ENCODE measurements at places on chromosomes 2 and 18.

DNA sequence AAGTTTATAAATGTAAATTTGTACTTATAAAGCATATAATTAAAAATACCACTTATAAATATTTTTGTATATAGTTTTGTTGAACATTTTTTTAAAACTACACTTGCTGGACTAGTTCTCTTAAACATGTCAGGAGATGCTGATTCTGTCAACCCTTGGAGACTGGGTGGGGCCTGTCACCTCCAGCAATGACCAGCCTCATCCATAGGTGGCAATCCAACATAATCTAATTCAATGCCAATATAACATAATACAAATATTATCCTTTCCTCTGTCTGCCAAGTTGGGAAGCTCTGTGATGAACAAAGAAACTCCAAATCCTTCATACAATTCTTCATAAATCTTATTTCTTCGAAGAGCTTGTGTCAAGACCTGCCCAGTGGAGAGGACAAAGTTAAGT lies 140.4 kb downstream of the RBMS1 start:
- DNase-seq, result no peak

DNA sequence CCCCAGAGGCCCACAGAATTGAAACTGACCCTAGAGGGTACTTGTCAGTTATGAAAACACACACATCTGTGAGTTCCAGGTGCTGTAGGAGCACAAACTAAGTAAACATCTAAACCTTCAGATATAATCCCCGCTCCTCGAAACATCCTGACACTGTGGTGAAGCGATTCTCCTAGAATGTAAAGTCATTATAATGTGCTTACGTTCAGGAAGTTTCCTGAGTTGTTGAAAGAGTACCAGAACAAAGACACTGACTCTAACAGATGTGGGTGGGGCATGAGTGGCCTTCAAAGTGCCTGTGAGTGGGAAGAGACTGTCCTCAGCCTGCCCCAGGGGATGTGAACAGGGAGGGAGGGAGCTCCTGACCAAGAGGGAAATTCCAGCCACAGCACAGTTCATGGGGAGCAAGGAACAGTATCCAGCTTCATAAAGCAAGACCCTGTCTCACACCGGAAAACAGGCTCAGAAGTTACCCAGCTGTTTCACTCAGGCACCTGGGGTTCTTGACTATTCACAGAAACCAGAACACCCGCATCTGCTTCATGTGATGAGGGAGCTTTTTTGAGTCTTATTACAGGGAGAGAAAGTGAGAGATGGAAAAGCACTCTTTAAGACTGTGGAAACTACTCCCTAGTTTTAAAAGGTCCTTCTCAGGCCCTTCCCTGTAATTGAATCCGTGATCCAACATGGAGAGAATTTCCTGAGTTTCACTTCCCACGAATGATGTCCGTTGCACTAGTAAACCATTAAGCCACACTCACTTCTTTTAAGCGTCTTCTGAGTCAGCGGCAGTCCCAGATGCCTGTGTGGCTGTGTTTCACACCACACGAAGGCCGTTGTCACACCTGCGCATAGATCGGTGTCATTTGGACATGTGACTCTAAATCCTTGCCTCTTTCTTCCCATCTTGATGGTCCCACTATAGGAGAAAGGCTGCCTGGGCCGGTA lies 88.6 kb upstream of the EML6 start:
- DNase-seq, result peak; percentile 67

DNA sequence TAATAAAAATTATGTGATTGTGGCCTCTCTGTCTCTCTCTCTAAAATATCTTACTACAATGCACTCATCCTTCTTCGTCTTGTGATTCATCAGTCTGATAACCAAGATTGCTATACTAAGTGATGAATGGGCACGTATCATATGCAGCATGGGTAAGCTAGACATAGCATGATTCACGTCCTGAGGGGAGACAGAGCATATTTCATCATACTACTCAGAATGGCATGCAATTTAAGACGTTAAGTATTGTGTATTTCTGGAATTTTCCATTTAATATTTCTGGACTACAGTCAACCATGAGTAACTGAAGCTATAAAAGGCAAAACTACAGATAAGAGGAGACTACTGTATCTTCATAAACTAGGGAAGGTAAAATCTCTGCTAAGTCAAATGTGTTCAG lies 97.0 kb upstream of the CD226 start:
- peak; percentile 36 for DNase-seq

- peak; percentile 81 for DNase-seq
Observed at GRCh38 chr18:58321986-58322385, 278.0 kb downstream of the NEDD4L start.

GRCh38 chr2:62369541-62370202 lies 136.3 kb downstream of the TMEM17 start:
- DNase-seq, result no peak

DNA sequence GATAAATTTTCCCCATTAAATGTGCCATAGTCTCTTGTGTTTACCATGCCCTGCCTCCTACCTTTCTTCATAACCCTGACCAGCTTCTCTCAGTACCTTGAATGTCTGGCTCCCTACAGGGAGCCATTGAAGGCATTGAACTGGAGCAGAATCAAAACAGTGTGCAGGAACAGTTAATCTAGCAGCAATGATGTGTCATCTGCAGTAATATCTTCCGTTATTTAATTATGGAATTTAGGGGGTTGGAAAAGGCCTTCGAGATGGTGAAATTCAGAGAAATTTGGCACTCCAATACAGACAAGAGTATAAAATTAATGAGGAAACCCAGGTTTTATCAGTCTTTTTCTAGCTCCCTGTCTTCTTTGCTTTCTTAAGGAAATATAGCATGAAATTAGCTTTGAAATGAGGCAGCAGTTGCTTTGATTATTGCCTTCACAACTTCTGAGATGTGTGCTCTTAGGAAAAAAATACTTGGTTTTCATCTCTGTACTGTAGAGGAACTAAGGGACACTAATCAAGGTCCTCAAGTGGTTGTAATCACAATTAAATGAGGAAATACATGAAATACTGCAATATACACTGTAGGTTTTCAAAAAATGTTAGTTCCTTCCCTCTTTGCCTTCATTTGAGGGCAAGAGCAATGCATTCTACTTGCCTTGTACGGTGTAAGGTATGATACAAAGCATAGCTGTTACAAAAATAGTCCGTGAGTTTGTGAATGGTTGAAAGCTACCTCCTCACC lies 369.1 kb downstream of the SETBP1 start:
- no peak for DNase-seq

GRCh38 chr2:165277295-165277694 lies 38.1 kb downstream of the SCN2A start:
- no peak for DNase-seq

DNA sequence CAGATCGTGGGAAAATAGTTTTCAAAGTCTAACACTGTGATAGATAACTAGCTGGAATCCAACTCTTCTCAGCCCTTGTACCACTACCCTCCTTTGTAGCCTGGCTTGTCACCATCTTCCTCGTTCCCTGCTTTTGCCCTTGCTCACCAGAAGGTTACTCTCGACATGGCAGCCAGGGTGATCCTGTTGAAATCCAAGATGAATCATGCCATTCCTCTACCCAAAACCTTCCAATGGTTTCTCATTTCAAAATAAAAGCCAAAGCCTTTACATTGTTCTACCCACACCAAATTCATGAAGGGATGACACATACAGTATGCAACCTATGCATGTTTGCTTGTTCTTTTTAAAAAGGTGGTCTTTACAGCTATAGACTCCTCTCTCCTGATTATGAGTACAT lies 45.7 kb downstream of the STAT4 start:
- no peak for DNase-seq

DNA sequence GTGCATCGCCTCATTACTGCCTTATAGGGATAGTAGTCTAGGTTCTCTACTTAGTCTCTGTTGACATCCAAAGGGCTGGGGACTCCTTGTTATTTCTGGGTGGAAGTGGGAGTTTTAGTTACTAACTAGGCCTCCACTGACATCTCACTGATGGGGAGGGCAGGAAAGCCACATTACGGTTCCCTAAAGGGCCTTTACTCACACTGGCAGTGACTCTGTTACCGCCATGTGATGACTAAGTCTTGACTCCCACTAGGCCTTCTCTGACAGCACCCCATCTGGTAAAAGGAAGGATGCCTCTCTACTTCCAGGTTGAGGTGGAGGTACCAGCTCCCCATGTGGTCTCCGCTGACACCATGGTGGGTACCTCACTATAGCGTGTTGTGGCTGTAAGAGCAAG lies 14.0 kb upstream of the BCL2L11 start:
- DNase-seq, result no peak

GRCh38 chr2:207184768-207185167 lies 19.0 kb upstream of the KLF7 start:
- no peak for DNase-seq

DNA sequence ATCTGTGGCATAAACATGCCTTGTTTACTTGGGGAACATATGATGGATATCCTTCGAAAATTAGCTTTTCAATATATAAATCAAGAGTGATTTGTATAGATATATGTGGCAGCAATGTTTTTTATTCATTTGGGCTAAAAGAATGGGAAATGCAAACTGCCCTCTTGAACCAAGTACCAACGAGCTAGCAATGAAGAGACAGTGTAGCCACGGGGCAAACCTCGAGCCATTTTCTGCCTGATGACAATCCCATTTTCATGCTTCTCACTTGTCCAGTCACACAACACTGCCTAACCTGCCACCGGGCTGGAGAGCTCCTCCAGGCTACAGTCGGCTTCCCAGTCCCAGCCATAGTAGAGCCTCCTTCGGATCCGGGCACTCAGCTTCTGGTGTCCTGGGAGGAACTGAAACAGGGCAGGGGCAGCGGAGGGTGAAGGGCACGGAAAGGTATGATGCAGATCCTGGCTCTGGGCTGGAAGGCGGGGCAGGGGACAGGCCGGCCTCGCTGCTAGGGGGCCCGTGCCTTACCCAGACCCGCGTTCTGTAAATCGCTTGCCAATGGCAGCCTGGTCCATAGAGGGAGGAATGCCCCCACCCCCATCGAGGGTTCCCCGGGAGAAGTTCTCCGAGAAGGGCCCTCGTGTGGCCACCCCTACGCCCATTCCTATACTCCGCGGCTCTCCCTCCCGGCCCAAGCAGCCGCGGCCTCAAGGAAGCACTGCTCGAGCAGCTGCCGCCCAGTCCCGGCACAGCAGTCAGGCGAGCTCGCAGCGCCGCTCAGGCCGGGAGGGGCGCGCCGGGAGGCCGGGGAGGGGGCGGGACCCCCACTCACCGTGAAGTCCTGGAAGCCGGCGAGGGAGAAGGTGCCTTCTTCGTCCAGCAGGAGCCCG lies 552 bp downstream of the CNPPD1 start:
- peak; percentile 38 for DNase-seq

DNA sequence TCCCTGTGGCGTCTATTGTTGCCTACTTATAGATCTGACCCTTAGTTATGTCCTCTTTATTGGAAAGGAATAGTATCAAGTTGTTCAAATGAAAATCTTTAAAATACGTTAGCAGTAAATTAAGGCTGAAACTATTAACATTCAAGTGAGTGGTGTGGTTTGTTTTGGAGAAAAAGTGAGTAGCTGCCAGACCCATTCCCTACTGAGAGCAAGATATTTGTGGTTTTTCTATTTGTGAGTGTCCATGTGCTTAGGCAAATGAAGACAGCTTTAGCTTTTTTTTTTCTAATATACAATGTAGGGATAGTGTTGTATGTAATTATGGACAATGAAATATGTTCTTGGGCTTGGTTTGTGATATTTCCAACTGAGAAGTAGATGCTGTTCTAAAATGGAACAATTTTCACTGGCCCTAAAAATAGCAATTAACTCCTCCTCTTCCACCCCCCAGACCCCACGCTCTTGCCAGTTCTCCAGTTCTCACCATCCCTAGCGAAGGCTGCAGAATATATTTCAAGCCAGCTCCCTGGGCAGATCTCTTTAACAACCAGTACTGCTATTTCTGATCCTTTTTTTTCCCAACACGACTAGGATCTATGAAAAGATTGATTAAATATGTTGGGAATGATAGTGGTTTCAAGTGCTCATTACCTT lies 83.1 kb downstream of the CCDC85A start:
- no peak for DNase-seq

GRCh38 chr2:1791685-1792435 lies 47.5 kb upstream of the PXDN start:
- no peak for DNase-seq

DNA sequence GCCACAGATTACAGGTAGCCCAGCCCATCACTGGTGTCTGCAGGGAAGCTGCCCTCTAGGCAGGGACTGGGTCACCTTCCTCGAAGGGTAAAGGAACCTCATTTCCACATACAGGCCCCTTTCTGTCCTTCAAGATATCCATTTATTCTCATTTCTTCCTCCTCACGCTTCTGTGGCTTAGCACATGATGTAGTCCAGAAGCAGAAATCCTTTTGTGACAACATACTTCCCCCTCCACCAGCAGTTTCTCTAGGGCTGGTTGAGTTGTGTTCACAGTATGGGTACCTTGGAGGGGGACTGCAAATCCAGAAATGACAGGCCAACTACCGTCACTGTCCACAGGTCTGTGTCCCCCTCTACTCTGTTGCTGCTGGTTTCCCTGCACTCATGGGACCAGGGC lies 364.9 kb downstream of the ANAPC1 start:
- no peak for DNase-seq

DNA sequence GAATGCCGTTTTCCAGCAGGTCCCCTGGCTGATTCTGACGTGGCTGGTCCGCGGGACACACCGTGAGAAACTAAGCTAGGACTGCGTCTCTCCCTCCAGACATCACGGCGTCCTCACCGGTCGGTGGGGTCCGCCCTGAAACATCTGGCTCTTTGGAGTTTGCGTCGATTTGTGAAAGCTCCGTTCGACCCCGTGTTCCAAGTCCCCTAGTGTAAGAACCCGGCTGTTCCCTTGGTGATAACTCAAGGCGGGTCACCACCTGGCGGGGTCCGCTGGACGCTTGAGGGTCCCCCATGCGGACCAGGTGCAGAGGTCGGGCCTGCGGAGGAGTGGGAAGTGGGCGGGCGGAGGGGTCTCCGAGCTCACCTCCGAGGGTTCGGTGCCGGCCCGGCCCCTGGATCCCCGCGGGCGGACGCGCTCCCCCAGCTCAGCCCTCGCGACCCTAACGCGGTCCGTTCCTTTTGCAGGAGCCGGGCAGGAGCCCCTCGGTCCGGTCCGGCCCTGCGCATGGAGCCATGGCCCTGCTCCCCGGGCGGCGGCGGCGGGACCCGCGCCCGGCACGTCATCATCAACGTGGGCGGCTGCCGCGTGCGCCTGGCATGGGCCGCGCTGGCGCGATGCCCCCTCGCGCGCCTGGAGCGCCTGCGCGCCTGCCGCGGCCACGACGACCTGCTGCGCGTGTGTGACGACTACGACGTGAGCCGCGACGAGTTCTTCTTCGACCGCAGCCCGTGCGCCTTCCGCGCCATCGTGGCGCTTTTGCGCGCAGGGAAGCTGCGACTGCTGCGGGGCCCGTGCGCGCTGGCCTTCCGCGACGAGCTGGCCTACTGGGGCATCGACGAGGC lies 65.6 kb downstream of the KCNG2 start:
- no peak for DNase-seq

- DNase-seq, result no peak
Observed at GRCh38 chr2:217954971-217955740, 47.6 kb downstream of the TNS1 start.

- no peak for DNase-seq
Observed at GRCh38 chr2:54599914-54600313, 123.5 kb upstream of the EML6 start.

All from HTR-8/SVneo (cell line).